Fibroblast of skin of scalp (primary cell): ENCODE measurements at places on chromosomes 1 and 21.

- DNase-seq = no peak
These were observed 102.3 kb downstream of the RPE65 start for GRCh38 chr1:68347415-68347814.

DNA sequence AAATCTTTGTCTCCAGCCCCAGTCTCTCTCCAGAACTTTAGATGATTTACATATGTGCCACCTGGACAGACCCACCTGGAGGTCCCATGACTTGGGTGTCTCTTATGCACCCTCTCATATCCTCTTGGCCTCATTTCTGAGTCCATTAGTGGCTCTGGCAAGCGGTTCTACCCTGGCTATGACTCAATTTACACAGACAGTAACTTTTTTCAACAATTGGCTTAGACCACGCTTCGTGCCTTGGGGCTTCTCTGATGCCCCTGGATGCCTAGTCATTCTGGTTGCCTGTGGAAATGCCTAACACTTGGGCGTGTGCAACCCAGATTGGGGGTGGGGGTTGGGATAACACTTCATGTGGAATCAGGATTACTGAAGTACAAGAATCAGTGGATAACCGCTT lies 57.1 kb upstream of the GADD45A start:
- DNase-seq = no peak

DNA sequence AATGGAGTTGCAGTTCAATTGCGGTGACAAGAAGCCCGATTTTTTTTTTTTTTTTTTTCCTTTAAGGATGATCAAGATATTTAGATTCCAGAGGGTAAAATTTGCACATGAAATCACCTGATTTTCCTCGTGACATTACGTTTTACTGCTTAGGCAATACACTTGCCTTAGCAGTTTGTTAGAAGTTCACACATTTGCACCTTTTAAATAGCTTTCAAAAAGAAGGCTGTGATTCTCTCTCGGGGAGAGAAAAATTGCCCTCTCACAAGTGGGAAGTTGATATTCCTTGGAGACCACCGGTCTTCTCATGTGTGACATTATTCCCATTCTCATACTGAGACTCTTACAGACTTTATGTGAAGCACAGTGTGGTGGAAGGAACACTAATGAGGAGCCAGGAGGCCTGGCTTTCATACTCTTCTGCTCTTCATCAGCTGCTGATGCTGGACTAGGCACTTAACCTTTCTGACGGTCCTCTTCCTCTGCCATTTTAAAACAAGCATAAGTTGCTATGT lies 69.8 kb upstream of the HSPA13 start:
- DNase-seq = no peak

DNA sequence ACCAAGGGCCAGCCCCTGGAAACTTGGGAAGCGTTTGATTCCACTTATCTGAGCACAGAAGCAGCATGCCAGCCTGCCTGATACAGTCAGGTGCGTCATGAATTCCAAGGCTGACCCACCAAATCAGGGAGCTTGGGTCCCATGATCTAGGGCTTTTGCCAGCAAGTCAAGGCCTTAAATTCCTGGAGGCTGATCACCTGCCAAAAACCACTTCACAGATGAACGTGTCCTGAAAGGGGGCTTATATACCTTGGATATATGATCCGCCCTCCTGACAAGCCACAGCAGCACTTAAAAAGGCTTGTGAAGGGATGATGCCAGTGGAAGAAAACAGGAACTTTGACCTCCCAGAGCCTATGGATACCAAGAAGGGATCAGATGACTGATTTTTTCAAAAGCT lies 24.0 kb upstream of the CLIC6 start:
- DNase-seq = no peak

DNA sequence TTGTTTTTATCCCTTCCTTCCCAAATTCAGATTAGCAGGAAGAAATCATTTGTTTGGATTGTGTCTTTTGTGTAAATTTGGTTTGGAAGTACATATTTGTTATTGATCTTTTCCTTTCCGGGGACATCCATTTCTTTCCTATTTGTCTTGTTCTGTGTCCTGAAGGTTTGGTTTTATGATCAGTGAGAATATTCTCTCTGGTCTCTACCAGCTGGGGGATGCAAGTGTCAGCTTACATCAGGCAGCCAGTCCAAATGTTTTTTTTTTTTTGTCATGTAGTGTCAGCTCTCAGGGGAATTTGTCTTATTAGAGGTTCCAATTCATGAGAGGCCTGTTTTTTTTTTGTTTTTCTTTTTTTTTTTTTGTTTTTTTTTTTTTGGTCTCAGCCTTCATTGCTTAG lies 479.2 kb upstream of the LRRC7 start:
- DNase-seq = no peak

DNA sequence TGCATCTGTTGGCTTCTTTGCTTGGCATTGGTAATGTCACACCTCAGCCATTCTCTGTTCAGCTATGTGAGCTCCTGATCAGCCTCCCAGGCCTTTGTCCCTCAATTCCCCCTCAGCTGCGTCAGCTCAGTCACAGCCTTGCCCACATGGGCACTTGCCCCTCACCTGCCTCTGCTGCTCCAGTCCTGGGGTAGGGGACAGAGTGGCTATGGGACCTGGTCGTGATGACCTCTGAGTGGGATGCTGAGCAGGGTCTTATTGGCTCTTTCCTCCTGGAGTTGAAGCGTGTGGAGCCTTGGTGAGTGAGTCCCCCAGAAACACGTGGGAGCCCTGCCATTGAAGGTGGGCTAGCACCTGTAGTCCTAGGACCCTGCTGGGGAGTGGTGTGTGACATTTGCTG lies 61.4 kb upstream of the TLR5 start:
- DNase-seq = no peak

DNA sequence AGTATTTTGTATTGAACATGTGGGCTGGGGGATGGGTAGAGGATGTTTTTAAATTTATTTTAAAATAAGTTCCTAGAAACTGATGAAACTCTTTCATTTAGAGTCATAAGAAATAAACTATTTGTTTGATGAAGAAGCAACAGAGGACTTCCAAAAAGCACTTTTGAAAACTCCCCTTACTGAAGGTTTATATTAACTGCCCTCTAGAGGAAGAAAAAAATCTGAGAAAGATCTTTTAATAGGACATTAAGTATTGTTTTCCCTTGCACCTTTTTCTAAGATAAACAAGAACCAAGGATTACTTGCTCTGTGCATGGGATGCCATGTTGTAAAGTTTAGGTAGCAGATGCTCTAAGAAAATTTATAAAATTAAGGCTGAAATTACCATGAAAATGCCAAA lies 14.1 kb downstream of the DISP1 start:
- no peak for DNase-seq

- DNase-seq = no peak
These were observed 190.8 kb downstream of the DYRK1A start for GRCh38 chr21:37557261-37557950.

DNA sequence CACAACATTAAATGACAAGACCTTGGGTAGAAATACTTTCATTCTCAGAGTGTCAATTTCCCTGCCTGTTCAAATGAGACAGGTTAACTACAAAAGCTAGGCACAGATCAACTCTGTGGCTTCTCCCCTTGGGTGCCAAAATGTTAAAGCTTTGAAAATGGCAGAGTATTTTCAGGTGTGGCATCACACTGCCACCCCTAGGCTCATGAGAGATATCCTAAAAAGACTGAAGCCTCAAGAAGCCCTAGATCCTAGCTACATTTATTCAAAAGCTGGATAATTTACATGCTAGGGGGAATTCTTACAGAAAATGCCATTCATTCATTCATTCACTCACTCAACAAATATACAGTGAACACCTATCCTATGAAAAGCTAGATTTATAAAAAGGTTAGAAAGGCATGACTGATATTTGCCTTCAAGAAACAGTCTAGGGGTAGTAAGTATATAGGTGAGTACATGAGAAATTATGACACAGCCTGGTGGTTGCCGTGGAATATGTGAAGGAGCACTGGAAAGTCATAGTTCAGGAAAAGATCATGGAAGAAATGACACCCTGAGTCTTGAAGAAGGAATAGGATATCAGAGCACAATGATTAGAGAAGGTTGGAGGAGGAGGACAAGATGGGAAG lies 15.9 kb upstream of the RAB4A start:
- DNase-seq = peak; percentile 17

DNA sequence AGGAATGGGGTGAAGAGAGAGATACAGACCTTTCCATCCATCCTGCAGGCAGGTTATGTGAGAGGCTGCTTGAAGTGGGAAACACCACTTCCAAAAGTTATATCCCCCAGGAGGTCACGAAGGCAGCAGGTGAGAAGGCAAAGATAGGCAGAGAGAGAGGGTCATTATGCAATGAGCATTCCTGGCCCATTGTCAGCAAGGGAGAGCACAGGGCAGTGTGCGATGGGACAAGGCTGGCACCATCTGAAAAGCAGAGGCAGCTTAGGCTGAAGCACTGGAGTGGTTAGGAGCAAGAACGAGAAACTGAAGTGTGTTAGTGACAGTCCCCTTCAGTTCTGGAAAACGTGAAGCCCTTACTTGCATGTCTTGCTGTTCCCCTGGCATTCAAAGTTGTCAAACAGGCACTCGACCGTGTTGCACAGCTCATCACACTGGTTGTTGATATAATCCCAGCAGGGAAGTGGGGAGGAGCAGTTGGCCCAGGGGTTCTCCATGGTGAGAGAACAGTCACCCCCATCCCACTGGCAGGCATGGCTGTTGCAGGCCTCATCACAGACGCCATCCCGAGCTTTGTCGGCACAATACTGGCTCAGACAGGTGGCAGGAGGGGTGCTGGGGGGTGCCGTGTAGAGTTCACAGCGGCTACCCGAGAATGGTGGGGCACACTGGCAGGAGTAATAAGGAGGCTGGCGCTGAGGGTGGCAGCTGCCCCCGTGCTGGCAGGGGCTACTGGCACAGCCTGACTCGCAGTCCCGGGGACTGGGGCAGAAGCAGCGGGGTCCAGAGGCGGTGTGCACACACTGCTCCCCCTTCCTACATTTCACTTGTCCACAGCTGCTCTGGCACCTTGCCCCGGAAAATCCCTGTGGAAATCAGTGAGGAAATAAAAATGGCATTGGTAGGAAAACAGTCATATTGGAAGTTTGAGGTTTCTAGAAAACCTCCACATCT lies 28.9 kb upstream of the ADAM30 start:
- DNase-seq = no peak

DNA sequence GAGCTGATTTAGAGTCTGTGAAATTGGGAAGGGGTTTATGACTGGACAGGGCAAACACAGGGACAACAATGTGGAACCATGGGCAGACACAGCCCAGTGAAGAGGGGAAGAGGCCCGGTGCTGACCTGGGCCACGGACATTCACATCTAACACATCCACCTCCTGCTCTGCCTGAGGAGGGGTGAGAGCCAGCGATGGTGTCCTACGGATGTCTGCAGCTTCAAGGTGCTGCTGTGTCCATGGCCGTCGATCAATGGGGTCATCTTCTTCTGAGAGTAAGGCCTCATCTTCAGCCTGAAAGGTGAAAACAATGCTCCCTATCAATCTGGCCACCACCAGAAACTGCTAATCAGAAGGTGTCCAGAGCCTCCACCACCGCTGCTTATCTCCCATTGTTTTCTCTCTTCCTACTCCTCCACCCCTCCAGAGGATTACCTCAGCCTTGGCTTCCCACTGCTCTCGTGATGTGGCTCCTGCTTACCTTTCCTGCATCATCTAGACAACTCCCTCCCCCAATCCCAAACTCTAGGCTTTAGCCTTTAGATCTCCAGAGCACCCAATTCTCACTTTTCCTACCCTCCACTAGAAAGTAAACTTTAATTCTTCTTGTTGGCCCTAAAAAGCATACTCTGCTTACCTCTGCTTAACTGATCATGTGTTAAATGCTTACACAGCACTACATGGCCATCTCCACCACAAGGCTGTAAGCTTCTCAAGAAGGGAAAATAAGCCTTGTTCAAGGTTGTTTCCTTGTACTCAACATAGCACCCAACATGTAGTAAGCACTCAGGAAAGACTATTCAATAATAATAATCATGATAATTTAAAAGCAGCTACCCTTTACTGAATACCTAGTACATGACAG lies 24.0 kb upstream of the ADAM30 start:
- DNase-seq = no peak

- DNase-seq = no peak
These were observed 1.0 kb upstream of the GALNT2 start for GRCh38 chr1:230066031-230066430.

DNA sequence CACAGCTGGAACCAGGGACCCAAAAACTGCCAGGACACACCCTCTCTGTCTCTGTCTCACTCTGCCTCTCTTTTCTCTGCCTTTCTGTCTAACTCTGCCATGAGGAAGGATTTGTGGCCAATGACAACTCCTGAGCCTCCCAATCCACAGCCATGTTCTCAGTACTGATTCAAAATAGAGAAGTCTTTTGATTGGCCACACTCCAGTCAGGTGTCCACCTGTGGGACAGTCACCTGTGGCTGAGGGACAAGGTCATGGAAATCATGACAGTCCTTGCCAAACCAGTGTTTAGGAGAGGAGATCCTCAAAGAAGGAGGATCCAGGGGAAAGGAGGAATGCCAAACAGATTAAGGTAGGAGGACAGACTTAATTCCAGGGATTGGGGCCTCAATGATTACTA lies 15.8 kb downstream of the TINAGL1 start:
- DNase-seq = no peak

DNA sequence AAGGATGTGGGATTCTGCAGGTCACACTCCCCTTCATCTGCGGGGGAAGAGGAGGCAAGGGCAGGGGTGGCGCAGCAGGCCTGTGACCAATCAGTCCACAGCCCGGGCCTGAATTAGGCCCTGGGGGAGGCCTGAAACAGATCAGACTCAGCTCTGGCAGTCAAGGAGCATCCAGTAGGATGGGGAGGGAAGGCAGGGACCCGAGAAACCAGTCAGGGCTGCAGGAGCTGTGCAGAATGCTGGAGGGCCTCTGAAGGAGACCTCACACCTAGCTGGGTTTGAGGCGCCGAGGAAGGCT lies 12.7 kb downstream of the TNNT2 start:
- DNase-seq = no peak

DNA sequence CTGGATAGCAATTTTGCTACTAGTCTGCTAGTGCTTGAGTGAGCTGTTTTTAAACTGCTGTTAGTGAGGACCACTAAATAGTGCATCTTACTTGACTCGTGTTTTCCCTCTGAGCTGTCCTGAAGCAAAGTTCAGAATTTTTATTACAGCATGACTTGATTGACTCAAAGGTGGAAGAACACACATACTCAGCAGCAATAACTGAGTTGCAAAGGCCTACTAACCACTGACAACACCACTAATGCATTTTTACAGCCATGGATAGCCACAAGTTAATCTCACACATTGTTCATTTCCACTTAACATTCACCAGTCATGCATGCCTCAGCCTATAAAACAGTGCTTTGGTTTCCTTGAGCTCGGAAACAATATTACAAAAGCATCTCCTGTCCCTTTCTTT lies 148.7 kb downstream of the RUNX1 start:
- DNase-seq = no peak

DNA sequence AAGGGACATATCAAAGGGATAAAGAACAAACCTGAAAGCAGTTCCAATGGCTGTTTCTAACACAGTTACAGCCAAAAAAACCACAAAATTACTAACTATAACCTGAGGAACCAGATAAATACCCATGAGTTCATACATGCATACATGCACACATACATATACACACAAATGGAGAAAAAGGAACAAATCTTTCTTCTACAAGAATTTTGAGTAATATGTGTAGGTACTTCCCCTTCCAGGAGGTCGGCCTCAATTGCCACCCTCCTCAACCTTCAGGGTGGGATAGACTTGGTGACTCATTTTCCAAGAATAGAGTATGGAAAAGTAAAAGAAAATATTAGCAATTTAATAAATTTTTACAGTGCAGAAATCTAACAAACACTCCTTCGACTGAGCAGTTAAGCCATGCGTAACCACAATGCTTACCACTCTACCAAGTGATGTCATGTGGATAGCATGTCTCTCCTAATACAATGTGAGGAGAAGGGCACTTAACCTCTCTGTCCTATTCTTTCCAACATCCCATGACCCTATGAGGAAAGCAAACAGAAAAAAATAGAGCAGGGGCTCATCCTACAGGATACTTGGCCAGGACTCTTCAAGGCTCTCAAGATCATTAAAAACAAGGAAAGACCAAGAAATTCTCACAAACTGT lies 243.0 kb upstream of the RUNX1 start:
- peak; percentile 70 for DNase-seq
